ENCODE measurements at places on chromosomes 12 and 14.

- no peak for DNase-seq
These were observed 21.1 kb downstream of the TMX1 start for GRCh38 chr14:51261151-51261550.

GRCh38 chr12:109880043-109880931, at the start of gene GLTP:
TSS of gene GLTP (minus strand) at chr12:109880541. CDS start at chr12:109880374, 167 bp downstream.
- DNase-seq, result peak; percentile 41

DNA sequence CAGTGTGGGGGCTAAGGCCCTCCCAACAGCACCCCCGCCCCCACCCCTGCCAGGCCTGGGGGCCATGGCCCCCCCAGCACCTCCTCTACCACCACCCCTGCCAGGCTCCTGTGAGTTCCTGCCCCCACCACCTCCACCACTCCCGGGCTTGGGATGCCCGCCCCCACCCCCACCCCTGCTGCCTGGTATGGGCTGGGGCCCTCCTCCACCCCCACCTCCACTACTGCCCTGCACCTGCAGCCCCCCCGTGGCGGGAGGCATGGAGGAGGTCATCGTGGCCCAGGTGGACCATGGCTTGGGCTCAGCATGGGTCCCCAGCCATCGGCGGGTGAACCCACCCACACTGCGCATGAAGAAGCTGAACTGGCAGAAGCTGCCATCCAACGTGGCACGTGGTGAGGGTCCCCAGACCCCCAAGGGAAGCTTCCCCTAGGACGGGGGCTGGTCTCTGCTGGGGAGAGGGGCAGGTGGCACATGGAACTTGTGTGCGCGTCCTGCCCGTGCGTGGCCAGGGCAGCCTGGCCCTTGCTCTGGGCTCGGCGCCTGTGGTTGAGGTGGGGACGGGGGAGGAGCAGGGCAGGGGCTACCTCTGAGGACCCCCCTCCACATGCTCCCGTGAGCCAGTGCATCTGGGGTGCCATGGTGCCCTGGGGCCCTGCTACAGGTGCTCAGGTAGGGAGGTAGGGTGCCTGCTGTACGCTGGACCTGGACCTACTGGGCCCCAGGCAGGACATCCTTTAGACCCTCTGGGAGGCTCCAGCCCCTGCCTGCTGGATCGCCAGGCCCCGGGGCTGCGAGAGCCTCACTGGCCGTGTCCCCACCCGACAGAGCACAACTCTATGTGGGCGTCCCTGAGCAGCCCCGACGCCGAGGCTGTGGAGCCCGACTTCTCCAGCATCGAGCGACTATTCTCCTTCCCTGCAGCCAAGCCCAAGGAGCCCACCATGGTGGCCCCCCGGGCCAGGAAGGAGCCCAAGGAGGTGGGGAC, 16.1 kb upstream of the ADSS1 start:
- DNase-seq, result no peak

GRCh38 chr14:99479906-99480869, at the start of gene SETD3:
TSS of gene SETD3 (minus strand) at chr14:99480859. CDS start at chr14:99465805, 15,054 bp downstream.
- no peak for DNase-seq

DNA sequence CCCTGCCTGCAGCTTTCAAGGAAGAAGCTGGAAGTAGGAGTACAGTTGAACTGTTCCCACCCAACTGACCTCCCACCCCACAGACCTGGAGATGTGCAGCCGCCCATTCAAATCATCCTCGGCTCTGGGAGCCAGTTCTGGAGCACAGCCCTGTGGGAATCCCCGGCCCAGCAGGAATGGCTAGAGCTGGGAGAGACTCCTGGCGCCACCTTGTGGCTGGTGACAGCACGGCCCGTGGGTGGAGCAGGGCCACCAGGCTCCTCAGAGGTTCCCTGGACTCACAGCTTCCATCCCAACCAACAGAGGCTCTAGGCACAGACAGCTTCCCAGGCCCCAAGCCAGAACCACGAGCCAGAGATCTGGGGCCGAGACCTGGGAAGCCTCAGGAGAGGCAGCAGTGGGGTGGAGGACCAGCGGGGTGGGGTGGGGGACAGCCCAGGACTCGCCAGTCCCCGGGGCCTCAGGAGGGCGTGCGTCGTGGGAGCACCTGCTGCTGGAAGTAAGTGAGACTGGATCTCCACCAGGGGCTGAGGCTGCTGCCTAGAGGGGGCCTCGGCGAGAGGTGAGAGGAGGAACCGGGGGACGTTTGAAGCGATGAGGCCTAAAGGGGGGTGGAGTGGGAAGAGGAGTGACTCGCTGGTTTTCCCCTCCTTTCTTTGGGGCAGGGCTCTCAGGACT, 43.4 kb downstream of the RNF34 start:
- peak; percentile 44 for DNase-seq

DNA sequence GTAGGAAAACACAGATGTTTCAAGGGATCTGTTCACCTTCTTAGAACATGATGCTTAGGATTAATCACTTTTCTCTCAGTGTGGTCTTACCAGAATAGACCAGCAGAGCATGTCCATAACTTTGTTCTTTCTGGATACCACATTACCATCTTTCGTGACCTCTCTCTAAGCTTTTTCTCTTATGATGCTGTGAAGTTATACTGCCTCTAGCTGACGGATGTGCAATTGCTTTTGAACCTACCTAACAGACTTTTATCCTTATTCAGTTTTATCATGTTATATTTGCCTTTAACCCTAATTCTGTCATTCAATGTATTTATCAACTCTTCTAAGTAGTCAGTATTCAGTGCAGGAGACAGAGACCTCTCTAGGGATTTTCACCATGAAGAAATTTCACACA, 246.7 kb downstream of the DACT1 start:
- no peak for DNase-seq

All from AG09319 (cell line).